ENCODE measurements at places on chromosomes 4 and X. TPM values are rescaled to one million over a fixed set of nuclear protein-coding genes. Genes with fewer than 3 reads are reported as not detected.

GRCh38 chr4:185744946-185745345, 67.0 kb downstream of the SORBS2 start:
- DNase-seq, result no peak

DNA sequence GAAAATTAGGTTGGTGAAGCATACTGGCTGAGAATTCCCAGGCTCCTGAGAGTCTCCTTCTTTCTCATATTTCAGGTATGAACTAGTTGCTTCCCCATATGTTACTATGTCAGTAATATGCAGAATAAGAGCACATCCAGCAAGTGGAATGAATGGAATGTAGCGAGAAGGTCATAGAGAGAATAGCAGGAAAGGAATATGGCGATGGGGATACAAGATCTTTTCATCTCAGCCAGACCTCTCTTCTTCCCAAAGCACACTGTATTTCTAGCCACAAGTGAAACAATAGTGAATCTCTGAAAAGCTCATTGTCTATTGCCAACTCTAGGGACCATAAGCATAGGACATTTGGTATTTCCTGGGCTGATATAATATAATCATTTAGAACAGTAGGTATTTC, 54.6 kb upstream of the MMAA start:
- DNase-seq, result no peak

- DNase-seq, result no peak
Observed at GRCh38 chr4:152346526-152346925, 189.4 kb downstream of the FBXW7 start.

Gene ZNF185
- 38.5 TPM for polyA plus RNA-seq
